ENCODE measurements at places on chromosomes 7 and 10.

GRCh38 chr7:110623436-110623835 is 467.5 kb upstream of the LRRN3 start:
- DNase-seq, result no peak

- no peak for DNase-seq
Observed at GRCh38 chr10:124596962-124597845, 135.6 kb downstream of the LHPP start.

DNA sequence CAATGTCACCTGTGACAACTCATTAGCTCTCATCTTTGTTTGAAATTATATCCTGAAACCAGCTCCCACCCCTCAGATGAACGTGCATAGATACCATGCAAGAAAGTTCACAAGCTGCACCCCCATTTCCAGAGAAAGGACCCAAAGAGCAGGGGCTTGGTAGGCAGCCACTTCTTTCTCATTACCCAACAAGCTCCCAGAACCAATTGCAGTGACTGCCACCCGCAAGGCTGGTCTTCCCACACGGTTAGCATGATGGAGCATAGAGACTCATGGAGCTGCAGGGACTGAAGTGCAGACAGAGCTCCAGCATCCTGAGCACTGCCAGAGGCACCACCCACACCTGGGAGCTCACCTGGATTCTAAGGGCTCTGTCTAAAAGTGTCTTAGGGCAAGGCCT is 28.5 kb downstream of the FRMPD2 start:
- DNase-seq, result no peak

- DNase-seq, result no peak
Observed at GRCh38 chr7:102434039-102434486, 688 bp downstream of the ORAI2 start.

GRCh38 chr10:52514481-52514880 is 200.4 kb downstream of the DKK1 start:
- no peak for DNase-seq

DNA sequence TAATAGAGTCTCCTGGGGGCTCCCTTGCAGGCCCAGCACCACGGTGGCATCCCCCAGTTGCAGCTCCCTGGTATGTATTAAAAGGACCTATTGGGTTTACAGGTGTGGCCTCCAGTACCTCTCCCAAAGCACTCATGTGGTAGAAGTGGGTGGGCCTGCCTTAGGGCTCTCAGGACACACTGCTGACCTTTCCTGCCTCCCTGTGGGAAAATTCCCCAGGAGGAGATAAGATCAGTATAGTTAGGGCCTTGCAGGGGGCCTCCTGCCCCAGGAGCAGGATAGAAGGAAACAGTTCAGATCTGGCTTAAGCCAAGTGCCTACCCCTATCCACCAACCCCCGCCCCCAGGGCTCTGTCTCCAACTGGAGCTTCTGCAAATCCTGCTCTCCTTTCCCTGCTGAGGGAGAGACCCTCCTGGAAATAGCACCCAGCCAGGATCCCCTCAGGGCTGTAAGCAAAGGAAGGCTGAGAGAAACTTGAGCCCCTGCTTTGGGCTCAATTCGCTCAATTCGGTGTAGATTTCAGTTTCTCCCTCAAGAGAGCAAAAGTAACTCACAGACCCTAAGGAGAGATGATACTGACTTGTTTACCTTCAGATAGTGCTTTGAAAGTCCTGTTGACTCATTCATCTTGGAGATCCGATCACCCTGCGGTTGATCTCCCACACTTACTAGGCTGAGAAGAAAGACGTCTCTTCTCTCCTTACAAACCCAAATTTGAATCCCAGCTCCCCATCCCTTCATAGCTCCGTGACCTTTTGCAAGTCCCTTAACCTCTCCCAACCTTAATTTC is 130.6 kb downstream of the WDR11 start:
- DNase-seq, result no peak

GRCh38 chr10:87886635-87887034 is 23.2 kb downstream of the PTEN start:
- no peak for DNase-seq

DNA sequence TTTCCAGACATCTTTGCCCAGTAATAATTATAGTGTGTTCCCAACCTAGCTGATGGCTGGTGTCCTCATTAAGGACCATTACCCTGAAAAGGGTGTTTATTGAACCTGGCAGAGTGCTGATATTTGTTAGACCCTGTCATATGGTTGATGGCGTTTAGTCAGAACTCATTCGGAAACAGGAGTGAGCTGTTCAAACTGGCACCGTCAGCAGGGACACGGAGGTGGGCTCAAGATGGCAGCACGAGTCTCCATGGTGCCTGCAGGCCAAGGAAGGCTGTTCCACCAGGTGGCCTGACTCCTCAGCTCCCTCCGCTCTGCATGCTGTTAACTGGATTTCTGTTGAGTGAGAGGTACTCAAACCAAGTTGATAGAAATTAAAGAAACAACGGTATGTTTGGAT is 589.1 kb upstream of the MGMT start:
- DNase-seq, result no peak

GRCh38 chr10:43229208-43230061 is 37.4 kb downstream of the RASGEF1A start:
- DNase-seq, result peak; percentile 43

GRCh38 chr7:155860840-155861479 is 48.7 kb upstream of the SHH start:
- DNase-seq, result no peak

DNA sequence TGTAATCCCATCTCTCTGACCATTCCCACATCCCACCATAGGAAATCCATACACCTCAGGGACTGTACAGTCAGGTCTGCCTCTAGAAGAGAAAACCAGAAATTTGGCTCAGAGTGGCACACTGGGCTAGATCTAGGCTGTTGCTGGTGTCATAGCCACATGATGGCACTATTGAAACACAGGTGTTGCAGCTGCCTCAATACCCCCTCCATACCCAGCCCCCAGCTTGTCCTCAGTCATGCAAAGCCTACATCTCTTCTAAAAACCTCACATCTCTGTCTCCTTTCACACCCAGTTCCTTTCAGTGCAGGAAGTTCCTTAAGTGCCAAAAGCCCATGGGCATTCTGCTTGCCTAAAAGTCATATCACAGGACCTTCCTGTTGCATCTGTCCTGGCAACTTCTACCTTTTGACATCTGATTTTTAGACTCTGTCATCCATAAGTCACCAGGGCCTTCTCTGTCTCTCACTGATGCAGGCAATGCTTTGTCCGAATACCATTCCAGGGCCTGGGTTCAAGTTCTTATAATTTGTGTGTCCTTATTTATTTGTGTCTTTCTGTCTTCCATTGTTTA is 27.0 kb upstream of the HIBADH start:
- peak; percentile 14 for DNase-seq

DNA sequence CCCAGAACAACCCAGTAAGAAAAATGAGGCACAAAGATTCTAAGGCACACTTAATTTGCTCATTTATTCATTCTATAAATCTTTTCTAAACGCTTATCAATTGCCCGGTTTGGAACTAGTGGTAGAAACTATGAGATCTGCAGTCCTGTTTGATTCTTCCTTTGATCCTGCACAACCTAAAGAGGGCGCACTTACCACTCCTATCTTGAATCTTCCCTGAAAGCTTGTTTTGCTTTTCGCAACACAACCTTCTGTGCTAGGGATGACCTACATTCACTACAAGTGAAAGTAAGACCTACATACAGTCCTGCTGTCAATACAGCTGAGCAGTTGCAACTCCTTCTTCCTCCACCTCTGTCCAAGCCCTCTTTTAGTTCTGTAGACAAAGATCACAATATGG is 12.6 kb upstream of the ARL4A start:
- peak; percentile 73 for DNase-seq

- DNase-seq, result no peak
Observed at GRCh38 chr7:5451391-5451790, 27.8 kb upstream of the TNRC18 start.

DNA sequence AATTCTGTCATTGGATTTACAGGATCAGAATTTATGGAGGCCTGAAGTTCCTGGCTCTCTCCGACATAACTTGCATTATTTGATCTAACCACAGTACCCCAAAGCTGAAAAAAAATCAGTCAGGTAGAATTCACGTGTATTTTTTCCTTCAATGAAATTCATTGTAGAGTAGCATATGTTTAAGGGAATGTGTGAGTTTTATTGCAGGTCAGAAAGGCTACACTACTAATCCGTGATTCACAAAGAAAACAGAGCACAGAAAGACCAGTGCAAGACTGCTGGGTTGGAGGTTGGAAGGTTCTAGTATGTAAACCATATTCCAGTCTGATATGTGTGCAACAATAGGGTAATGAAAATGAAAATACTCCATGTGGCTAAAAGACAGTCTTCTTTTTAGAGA is 247.0 kb upstream of the FERD3L start:
- DNase-seq, result no peak

DNA sequence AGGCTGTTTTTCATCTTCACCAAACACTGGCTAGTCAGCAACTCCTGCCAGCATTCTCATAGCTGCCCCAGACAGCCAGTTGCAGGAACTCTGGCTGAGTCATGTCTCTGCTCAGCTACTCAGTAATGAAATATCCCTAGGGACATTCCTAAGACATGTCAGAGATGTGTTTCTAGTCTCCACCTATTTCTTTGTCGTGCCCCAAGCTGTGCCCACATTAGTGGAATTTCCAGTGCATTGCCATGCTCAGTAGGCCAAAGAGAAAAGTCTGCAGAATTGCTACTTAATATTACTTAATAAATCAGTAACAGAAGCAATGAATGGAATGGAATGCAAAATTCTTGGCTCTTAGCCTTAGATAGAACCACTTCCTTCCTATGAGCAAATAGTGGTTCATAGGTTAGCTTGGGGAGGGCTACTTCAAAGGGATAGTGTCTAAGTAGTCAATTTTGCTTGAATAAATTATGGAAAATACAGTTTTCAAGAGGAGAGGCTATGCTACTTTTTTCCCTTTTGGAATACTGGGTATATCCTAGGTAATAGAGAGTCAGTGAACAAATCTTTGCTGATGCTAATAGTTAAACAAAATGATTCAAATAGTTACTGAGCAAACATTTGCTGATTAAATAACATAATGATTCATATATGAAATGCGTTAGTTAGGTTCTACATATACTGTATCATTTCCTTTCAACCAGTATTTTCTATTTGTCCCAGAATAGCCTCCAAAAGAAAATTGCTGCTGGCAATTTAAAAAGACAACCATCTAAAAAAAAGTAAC is 23.6 kb upstream of the SEMA3C start:
- no peak for DNase-seq

GRCh38 chr7:36840904-36841303 is 116.6 kb upstream of the AOAH start:
- no peak for DNase-seq

DNA sequence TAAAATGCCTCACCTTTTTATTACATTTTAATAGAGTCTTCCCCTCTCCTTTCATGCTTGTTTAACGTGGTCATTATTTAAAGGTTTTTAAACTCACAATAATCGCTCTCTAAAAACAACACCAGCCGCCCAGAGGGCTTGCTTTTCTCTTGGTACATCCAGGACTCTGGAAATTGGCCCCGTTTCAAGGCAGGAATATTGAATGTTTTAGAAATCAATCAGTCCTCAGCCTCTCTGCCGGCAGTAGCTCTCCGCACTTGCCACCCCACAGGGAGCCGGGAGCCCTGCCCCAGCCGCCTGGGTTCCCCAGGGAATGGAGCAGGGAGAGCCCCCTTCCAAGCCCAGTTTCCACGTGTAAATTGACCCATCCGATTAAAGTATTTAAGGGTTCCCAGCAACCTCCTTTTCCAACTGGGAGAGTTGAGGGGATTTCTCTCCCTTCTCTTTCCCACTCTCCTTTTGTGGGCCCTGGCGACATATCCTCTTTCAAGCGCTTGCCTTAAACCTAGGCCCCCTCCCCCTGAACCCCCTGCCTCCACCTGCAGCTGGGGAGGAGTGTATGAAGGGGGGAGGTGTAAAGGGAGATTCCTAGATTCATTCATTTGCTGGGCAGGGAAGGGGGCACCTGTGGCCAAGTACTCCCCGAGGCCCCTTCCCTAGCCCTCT is 1.9 kb downstream of the FGF8 start:
- no peak for DNase-seq

GRCh38 chr7:138603549-138604318 is 97.4 kb downstream of the SVOPL start:
- DNase-seq, result no peak

GRCh38 chr7:80879849-80880248 is 39.0 kb downstream of the SEMA3C start:
- DNase-seq, result no peak

GRCh38 chr10:101111547-101111946 is 19.6 kb upstream of the TLX1 start:
- no peak for DNase-seq

DNA sequence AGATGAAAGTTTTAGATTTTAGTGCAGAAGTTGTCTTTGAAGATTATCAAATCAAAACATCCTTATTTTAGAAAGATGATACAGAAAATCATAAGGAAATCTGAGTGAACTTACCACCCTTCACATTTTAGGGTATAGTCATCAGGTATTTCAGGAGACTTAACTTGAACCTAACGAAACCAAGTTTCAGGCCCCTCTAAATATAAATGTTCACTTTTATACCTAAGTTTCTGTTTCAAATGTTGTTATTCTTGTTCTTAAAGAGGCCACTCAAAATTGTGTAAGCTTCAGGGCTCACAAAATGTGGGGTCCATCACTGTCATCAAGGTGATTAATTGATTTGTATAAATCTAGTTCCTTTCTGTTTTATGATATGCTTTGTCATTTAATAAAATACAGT is 216.2 kb downstream of the KIAA1217 start:
- DNase-seq, result no peak

DNA sequence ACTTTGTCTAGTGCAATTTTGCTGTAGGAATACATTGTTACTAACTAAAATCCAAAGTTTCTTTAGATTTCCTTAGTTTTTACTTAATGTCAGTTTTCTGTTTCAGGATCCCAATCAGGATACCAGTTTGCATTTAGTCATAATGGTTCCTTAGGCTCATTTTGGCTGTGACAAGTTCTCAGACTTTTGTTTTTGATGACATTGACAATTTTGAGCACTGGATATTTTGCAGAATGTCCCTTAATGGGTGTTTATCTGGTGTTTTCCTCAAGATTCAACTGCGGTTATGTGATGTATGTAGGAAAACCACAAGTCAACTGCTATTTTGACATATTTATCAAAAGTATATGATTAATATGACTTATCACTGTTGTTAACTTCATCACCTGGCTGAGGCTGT is 482.6 kb downstream of the PCDH15 start:
- DNase-seq, result no peak

- peak; percentile 76 for DNase-seq
Observed at GRCh38 chr7:50467817-50468610, 17.9 kb upstream of the FIGNL1 start.

GRCh38 chr10:61047081-61047480 is 103.1 kb upstream of the RHOBTB1 start:
- no peak for DNase-seq

DNA sequence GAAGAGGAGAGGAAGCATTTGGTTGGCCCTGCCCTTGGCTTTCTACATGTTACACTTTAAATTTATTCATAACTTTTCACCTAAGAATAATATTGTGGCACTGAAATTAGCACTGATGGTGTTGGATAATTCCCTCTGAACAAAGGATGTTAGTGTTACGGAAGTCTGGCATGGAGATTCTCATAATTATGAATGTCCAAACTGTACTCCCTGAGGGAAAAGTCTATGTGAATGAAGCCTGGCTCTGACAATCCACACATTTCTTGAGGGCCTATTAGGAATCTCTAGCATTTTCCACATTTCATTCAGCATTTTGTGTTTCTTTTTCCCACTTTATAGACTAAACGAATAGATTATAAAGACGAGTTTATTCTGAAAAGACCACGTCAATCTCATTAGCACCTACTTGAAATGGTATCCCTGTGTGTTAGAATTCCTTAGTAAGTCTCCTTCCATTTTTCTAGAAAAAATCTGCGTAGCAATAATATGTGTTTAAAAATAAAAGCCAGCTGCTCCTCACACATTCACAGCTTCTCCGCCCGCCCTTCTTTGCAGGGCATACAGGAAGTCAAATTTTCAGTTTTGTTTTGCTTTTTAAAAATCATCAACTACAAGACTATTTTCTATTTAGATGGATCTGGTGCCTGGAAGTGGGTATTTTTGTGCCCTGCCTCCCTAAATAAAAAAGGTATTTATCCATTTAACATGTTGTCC is 131.8 kb upstream of the PALS2 start:
- no peak for DNase-seq
